Transverse colon (tissue), 4 donors: ENCODE measurements at places on chromosomes 1 and 21. TPM values are rescaled to one million over a fixed set of nuclear protein-coding genes. Genes with fewer than 3 reads are reported as not detected.

The SFN gene
- 152 TPM for total RNA-seq

The CFHR4 gene
- not detected for total RNA-seq

- DNase-seq = no peak
Measured at GRCh38 chr1:226494092-226494609, 54.4 kb upstream of the STUM start.

DNA sequence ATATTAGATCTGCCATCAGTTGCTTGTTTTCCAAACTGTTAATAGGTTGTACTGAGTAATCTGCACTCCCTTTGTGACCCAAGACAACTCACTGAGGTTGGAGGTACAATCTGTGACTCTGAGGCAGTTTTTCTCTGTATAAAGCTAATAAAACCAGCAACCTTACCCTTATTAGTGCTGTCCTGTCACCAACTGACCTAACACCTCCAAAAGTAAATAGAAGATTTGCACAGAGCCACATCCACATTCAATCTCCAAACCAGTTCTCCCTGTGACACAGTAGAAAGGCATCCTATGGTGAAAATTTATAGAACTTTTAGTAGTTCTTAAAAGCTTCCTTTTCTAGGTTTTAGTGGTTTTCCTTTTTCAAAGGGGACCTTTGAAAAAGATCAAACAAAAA lies 140.4 kb upstream of the ADGRL2 start:
- no peak for DNase-seq

DNA sequence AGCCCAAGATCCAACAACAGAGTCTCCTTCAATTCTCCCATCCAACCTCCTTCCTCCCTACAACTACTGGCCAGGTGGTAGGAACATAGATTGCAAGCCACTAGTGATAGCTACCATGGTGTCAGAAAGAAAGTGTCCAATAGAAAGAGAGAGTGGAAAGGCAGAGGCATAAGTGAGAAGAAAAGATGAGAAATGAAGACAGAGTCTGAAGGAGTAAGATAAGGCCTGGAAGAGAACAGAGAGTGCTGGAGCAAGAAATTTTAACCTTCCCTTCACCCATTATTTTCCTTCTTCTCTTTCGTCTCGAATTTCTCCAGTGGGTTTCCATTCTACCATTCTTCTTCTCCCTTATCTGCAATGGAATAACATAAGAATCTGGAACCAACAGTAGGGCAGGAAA lies 57.9 kb downstream of the CDC42BPA start:
- no peak for DNase-seq

DNA sequence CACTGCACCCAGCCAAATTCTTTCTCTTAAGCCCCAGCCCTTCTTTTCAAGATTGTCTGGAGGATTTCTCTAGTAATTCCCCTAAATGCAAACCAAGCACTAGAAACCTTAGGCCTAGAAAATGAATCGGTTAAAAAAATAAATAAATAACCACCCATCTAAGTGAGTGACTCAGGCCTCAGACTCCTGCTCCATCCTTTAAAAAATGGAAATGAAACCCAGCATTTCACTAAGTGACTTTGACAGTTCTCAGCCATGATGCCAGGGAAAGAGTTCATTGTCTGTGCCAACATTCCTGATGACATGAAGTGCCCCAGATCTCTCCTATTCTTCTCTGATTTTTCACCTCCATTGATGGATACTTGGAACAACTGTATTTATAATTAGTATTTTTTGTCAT lies 415.2 kb upstream of the DAB1 start:
- DNase-seq = no peak

DNA sequence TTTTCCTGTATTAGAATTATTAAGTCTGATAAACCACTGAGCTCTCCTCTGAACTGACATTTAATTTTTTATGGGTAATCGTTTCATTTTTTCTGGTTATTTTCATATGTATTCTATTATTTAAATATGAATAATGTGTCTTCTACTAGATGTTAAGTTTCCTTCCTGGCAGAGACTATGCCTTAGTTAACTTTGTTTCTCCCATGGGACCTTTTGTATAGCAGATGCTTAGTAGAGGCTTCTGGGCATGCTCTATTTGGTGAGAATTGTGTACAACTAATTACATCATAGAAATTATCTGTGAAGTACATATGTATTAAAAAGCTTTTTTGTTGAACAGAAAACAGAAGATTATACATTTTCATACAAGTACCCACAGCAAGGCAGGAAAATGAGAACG lies 23.4 kb downstream of the CTBS start:
- no peak for DNase-seq

The LENEP gene
- not detected for total RNA-seq

DNA sequence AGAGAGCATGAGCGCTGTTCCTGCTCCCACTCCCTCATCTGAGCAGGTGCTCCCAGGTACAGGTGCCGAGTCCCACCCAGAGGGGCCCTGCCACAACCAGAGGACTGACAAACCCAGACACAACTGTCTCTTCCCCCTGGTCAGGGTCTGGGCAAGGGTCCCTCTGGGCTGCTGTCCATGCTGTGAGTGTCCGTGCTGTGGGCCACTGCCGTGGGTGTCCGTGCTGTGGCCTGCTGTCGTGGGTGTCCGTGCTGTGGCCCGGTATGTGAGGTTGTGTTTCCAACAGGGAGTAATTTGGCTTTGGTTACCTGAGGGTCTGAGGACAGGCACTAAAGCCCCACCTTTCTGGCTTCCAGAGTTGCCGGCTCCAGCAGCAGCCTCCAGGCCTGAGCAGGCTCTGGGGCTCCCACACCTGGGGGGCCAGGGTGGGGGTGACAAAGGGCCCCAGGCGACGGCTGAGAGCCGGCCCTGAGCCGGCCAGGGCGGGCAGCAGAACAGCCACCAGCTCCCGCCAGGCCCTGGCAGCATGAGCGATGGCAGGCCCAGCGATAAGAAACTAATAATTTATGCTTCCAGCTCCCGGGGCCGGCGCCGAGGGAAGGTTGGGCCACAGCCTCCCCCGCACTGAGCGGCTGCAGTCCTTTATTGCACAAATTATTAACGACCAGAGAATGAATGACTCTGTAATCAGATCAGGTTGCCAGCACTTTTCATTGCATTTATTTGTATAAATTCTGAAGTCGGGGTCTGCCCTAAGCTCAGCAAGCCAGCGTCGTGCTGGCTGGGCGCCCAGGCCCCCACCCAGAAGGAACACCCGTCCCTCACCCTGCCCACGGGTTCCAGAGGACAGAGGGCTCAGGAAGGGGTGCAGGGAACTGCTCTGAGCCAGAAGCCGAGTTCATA lies 7.3 kb upstream of the SAMD11 start:
- no peak for DNase-seq

The SPOCD1 gene
- total RNA-seq = not detected

DNA sequence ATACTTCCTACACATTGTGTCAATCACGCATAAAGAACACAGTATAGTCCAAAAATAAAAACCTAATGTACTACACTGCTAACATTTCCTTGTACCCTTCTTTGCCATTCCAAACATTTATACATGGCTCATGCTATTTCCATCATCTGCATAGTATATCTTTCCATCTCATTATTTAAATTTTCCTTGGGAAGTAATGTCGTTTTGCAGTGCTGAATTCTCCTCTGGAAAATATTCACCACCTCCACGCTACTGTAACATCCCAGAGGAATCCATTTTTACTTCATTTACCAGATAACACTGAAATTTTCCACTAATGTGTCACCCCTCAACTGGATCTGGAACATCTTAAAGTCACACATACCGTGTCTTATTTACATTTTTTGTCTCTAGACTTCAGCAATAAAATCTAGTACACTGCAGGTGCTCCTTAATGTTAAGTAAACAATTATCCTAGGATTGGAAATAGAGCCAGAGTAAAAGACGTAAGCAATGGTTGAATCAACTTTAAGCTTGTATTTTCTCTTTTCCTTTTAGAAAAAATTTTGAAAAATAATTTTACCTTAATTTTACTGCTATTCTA lies 881.0 kb downstream of the AMY1C start:
- DNase-seq = no peak

DNA sequence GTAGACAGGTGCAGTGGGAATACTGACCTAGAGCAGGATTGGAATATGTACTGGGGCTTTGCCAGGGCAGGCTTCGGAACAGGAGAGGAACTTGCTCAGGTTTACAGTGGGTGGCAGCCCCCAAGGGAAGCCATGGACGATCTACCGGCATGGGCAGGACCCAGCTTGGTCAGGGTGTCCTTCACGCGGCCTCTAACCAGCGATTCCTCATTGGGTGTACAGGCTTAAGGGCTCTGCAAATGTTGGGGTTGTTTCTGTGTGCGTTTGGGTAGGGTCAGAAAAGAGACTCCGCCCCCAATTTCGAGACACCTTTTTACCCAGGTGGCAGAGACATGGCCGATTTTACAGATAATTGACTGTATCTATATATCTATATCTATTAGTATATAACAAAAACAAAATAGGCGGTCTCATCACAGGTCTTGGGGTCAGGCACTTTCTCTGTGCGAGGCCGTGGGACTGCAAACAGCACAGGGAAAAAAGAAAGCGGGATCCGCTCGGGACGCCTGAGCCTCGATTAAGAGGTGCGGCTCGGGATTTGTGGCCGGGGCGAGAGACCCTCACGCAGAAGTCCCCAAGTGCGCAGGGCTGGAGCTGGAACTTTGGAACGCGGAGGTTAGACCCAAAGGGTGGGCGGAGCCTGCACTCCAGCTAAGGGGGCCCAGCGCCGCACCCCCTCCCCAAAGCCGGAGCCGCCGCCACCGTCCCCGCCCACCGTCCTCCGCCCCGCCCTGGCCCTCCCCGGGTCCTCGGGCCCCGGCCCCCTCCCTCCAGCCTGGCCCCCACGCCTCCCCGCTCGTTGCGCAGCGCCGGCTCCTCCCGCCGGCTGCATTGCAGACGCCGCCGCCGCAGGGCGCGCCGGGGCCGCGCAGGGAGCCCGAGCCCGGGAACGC lies 67.5 kb upstream of the VAMP3 start:
- DNase-seq = no peak

GRCh38 chr1:42830631-42831030 lies 13.4 kb upstream of the SVBP start:
- no peak for DNase-seq

DNA sequence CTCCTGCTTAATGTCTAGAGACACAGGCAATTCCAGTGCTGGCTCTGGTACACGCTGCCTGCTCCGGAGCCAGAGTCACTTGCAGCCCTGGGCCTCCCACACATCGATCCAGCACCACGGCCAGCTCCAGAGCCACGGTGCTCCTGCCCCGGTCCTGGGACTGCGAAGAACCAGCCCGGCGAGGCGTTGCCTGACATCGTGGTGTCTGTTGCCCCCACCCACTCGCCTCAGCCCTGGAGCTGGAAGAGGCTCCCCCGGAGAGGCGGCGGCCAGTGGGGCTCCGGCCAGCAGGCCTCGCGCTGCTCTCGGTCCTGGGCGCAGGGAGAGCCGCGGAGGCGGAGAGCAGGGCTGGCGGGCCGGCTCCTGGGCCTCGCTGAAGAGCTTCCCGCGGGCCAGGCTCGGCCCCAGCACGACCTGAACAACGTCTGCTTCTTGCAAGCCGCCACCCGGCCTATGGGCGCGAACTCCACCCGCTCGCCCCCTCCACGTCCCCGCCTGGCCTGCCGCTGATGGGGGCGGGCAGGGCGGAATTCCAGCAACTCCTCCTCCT lies 364.8 kb downstream of the CEP170 start:
- DNase-seq = no peak

- no peak for DNase-seq
Measured at GRCh38 chr1:68211761-68212380, 20.5 kb downstream of the WLS start.

GRCh38 chr1:24899581-24900485 lies 30.2 kb downstream of the RUNX3 start:
- peak; percentile 4 for DNase-seq

DNA sequence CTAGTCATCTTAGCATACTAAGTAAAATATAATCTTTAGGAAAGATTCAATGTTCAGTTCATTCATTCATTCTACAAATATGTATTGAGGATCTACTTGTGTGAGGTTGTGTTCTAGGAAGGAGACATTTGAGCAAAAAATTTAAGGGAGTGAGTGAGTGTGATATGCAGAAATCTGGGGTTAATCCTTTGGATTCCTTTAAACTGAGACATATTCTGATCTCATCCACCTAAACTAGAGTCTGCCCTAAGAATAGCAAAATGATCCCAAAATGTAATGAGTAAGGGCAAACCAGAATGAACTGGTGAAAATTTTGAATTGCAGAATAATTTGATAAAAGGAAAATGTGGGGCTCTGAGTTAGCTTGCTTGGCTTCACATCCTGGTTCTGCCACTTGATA lies 8.6 kb downstream of the UBE2U start:
- DNase-seq = no peak

The CFAP107 gene
- not detected for total RNA-seq

DNA sequence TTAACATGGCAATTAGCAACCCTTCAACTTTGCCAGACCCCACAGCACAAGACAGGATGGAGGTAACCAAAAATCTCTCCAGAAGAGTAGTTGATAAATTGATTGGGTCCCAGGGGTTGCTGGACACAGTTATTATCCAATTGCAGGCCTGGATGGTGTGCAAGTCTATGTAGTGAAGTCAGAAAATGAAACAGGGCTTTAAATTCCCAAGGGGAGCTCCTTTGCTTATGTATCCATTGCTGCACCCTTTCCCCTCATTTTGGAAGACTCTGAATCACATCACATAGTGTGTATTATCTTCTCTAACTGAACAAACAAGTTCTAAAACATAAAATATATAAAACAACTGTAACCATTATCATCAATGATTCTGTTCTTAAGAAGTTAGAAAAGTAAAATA lies 550.2 kb downstream of the LMO4 start:
- DNase-seq = no peak

The CR1 gene
- 1.5 TPM for total RNA-seq

DNA sequence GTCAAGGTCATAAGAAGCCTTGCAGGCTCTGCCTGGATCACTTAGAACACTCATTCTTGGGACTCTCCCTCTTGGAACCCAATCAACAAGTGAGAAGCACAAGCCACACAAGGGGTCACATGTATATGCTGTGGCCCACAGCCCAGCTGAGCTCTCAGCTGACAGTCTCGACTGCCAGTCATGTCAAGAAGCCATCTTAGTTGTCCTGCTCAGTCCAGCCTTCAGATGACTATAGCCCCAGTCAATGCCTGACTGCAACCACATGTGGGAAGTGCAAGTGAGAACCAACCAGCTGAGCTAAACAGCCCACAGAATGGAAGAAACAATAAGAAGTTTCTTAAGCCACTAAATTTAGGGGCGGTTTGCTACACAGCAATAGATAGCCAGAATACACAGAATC lies 356.0 kb downstream of the KCNH1 start:
- DNase-seq = no peak

The PYHIN1 gene
- total RNA-seq = 0.68 TPM

GRCh38 chr21:37210130-37210529 lies 57.0 kb downstream of the VPS26C start:
- DNase-seq = no peak

The C2CD4D gene
- total RNA-seq = not detected

- DNase-seq = no peak
Measured at GRCh38 chr1:99700020-99700419, 54.1 kb downstream of the PALMD start.

DNA sequence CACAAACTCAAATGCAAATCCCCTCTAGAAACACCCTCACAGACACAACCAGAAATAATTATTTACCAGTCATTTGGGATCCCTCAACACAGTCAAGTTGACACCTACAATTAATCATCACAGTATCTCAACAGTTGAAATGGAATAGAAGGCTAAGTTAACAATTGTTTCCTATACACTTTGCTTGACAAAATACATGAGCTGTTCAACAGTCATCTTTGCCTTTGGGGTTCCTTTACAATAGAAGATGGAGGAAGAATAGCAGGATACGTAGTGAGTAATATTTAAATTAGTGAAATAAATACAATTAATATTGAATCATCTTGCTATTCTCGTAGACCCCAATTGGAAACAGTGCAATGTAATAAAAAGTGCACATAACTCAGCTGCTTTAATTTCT lies 487.3 kb upstream of the ADAMTS5 start:
- no peak for DNase-seq

The RPL22 gene
- 56.5 TPM for total RNA-seq

The MYOG gene
- not detected for total RNA-seq
